ENCODE measurements at places on chromosomes 6 and 20.

DNA sequence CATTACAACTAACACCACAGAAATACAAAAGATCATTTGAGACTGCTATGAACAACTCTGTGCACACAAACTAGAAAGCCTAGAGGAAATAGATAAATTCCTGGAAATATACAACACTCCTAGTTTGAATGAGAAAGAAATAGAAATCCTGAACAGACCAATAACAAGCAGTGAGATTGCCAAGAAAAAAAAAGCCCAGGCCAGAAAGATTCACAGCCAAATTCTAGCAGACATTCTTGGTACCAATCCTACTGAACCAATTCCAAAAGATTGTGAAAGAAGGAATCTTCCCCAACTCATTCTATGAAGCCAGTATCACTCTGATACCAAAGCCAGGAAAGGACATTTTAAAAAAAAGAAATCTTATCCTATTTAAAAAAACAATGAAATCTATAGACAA lies 7.0 kb upstream of the CDK19 start:
- peak; percentile 8 for DNase-seq

GRCh38 chr6:167027308-167027707 lies 28.1 kb downstream of the CEP43 start:
- no peak for DNase-seq

GRCh38 chr6:27592481-27593199 lies 119.7 kb upstream of the ZNF184 start:
- DNase-seq = peak; percentile 79

- no peak for DNase-seq
These were observed 274.8 kb upstream of the EXOC2 start for GRCh38 chr6:967701-968100.
